Activated CD4-positive, alpha-beta T cell treated with anti-CD3 and anti-CD28 coated beads, Interleukin-2, amount 50 U/mL, for 1 hour (primary cell): ENCODE measurements at places on chromosomes 5 and 9.
A peak's percentile ranks its signal among the peaks of the same experiment; 100 is the strongest.

DNA sequence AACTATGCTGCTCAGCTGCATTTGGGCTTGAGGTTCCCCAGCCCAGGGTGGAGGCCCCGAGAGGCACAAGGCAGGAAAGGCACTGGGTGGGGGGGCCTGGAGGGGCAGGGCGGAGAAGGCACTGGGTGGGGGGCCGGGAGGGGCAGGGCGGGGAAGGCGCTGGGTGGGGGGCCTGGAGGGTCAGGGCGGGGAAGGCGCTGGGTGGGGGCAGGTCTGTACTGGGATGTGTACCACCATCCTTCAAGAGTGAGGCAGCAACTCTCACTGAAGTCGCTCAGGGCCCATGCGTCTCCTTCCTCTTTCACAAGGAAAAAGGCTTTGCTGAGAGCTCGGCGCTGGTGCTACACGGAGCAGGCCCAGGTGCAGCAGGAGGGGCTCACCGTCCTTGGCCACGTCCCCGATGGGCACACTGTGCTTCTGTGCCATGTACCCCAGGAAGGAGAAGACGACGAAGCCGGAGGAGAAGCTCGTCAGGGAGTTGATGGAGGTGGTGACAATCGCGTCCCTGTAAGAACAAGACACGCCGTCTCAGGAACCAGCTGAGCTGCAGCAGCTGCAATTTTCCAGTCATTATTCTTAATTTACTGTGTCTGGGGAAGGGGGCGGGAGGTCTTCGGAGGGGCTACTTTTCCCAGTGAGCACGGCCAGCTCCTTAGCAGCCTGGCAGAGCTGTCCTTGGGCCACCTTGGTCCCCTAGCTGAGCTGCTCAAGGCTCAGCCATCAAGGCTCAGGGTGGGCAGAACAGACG lies 30.8 kb downstream of the SLC6A3 start:
- DNase-seq: no peak

DNA sequence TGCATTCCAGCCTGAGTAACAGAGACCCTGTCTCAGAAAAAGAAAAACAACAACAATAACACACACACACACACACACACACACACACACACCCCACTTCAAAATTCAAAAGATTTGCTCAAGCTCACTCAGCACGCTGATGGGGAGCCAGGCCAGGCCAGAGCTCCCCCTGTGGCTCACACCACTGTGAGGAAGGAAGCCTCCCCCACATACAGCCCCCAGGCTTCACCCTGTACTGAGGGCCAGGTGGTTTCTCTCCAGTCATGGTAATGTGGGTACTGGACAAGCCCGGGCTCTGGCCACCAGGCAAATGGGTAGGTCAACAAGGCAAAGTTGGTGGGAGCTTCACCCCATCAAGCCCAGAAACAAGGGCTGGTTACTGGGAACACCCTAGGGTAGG lies 19.0 kb downstream of the ATOX1 start:
- no peak for DNase-seq

GRCh38 chr5:127810707-127811490 lies 107.7 kb downstream of the CCDC192 start:
- no peak for DNase-seq

- no peak for DNase-seq
Observed at GRCh38 chr9:3879726-3880505, 354.1 kb upstream of the RFX3 start.

GRCh38 chr5:150397146-150397781 lies 15.4 kb downstream of the CD74 start:
- DNase-seq: no peak

DNA sequence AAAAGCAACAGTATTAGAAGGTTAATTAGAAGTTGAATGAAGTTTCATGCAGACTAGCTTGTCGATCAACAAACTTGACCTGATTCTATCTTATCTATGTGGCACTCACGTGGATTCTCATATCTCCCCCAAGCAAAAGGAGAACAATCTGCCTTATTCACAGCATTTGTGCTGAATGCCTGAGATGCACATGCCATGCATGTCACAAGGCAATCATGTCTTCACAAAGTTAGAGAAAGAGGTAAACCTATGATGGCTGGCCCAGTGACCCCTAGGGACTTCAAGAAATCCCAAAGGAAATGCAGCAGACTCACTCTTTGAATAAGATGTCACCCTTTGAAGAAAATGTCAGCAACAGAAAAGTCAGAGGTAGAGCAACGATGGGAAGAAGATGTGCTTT lies 17.6 kb upstream of the SHOC1 start:
- DNase-seq: no peak

- DNase-seq: no peak
Observed at GRCh38 chr5:171524466-171524865, 105.0 kb downstream of the FGF18 start.

GRCh38 chr5:28862860-28863196 lies 1824.4 kb upstream of the CDH9 start:
- no peak for DNase-seq

DNA sequence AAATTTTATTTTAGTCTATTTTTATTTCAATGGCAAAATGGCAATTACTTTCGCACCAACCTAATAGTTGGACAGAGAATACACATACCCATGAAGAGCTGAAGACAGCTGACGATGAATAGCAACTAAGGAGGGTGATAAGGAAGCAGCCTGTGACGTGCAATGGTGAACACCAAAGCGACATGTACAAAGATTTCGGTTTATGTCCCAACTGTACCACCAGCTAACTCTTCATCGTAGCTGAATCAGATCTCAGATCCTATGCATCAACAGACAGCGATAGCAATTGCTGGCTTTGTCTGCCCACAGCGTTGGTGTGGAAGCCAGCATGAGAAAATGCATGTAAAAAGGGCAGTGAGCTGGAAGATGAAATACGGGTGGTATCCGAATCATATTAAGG lies 130.6 kb upstream of the ANKH start:
- no peak for DNase-seq

DNA sequence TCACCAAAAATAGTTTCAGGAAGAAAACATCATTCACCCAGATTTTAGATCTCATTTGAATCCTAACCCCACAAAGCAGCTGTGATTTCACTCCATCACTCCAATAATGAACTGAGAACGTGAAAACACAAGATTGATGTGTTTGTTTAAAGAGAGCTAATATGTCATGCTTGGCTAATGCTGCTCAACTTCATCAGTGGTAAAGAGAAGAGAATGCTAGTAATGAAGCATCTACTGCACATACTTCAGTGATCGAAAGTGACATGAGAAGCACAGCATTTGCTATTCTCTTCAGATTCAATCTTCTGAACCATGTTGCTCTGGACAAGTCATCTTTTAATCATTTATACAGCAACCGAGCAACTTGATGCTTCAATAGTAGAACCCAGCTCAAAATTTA lies 874.7 kb downstream of the EFNA5 start:
- no peak for DNase-seq

GRCh38 chr9:34139477-34140146 lies 13.1 kb upstream of the DCAF12 start:
- DNase-seq: no peak

GRCh38 chr9:13570068-13570974 lies 290.8 kb upstream of the MPDZ start:
- DNase-seq: no peak

- no peak for DNase-seq
Observed at GRCh38 chr9:101197026-101197425, 168.5 kb downstream of the PLPPR1 start.

DNA sequence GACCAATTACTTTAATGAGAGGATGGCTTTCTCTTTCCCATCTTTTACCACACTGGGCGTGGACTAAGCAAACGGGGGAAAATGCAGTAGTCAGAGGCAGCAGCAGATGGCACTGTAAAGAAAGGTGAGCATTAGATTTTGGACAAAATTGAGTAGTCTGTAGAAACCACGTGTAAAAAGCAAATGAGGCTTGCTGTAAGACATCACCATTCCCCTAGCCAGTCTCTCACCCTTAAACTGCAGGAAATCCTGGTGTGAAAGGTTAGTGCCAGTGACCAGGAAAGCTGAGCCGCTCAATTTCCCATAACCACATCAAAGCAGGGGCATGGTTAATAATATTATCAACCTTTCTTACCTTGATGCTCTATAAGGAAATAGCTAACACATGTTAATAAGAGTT lies 31.8 kb downstream of the SPATA31C2 start:
- no peak for DNase-seq

GRCh38 chr5:148682058-148683026 lies 28.0 kb upstream of the HTR4 start:
- no peak for DNase-seq

GRCh38 chr5:142432369-142432863 lies 107.6 kb upstream of the SPRY4 start:
- peak; percentile 23 for DNase-seq

GRCh38 chr5:60997721-60998120 lies 52.7 kb downstream of the NDUFAF2 start:
- DNase-seq: no peak

DNA sequence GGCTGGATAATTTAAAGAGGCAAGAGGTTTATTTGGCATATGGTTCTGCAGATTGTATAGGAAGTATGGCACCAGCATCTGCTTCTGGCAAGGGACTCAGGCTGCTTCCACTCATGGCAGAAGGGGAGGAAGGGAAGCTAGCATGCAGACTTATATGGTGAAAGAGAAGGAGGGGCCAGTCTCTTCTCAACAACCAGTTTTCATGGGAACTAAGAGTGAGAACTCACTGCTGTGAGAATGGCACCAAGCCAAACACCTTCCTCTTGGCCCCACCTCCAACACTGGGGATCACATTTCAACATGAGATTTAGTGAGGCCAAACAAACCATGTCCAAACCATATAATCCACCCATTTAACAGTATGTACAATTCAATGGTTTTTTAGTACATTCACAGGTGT lies 113.3 kb upstream of the SHB start:
- DNase-seq: no peak

DNA sequence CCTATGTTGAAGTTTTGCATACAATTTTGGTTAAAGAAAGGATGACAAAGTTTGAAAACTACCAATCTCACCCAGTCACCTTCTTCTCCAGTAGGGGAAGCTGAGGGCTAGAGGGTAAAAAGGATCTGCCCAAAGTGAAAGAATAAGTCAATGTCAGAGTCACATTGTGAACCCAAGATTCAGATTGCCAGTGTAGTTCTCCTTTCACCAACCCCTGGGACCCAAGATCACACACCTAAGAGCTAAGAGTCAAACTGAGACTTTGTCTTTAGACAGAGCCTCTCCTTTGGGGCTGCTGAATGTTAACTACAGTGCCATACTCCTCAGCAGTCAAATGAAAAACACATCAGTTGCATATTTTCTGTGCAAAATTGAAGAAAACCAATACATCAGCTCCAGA lies 210.6 kb downstream of the ATP10B start:
- DNase-seq: no peak

- no peak for DNase-seq
Observed at GRCh38 chr9:28999057-28999456, 1425.8 kb upstream of the C9orf72 start.

DNA sequence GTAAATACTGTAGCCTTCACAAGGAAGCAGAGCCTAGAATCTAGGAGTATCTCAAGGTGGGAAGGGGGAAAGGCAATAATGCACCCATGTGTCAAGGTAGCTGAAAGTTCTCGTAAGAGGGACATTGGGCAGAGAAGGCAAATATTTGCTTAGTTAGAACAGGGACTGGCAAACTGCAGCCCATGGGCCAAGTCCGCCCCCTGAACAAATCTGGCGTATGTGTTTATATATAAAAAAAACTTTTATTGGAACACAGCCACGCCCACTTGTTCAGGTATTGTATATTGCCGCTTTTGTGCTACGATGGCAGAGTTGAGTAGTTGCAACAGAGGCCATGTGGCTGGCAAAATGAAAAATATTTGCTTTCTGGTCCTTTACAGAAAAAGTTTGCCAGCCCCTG lies 16.1 kb downstream of the KCNN2 start:
- no peak for DNase-seq

DNA sequence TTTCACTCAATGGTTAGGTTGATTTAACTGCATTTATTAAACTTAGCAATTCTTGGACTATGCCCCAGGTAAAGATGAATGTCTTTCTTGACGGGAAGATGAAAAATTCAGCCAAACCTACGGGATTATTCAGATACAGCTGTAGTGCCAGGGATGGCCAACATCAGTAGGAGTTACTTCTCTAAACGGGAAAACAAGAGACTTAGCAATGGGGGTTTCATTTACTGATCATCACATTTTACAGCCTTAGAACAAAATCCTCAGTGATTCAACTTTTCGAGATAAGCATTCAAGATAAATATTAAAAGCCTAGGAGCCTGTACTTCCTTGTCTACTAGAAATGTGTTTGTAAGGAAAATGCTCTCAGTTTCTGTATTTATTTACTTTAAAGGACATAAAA lies 46.1 kb downstream of the S1PR3 start:
- DNase-seq: no peak

GRCh38 chr5:71864730-71865601 lies 145.9 kb downstream of the CARTPT start:
- DNase-seq: no peak

GRCh38 chr9:131799177-131799823 lies 59.4 kb upstream of the RAPGEF1 start:
- DNase-seq: peak; percentile 62

DNA sequence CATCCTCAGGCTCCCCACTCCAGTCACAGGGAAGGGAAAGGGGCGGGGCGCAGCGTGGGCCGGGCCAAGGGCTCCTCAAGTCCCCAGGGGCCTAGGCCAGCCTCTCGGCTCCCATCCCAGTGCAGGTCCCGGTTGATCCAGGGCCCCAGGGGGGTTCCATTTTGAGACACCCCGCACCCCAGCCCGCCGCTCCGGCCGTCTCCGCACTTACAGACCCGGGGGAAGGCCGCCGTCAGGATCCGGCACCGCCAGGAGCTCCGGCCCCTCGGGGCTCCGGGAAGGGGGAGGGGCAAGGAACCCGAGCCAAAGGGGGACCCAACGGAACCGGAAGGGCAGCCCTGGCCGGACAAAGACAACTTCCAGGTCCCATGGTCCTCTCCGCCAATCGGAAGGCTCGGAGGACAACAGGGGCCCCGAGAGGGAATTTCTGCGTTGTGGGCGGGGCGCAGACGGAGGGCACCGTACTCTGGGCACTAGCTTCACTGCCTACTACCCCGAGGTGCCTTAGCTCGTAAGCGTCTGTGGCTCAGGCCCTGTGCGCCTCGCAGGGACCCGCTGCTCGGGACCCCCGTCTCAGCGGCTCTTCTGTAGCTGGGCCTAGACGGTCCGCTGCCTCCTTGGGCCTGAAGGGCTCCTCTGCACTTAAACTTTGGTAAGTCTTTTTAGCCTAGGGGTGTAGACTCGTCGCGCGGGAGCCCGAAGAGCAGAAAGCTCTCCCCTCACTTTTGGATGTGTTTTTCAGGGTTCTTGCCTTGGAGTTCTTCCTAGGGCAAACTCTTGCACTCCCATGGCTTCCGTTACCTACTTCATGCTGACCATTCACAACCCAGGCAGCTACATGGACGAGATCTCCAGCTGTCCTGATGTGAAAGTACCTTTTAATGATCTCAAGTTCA lies at the start of gene ZBTB26:
TSS of gene ZBTB26 (minus strand) at position 287 of the 896 bp plus-strand sequence. CDS start 11,578 bp downstream, outside the sequence.
- peak; percentile 87 for DNase-seq

DNA sequence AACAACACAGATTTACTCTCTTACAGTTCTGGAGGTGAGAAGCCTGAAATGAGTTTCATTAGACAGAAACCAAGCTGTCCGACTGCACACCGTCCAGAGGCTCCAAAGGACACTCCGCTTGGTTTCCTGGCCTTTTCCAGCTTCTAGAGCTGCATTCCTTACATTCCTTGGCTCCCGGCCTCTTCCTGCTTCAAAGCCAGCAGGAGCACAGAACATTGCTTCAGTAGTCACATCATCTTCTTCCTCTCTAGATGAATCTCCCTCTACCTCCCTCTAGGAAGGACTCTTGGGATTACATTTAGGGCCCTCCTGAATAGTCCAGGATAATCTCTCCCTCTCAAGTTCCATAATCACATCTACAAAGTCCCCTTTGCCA lies 213.3 kb downstream of the CDK5RAP2 start:
- DNase-seq: no peak

GRCh38 chr5:7668627-7669026 lies 182.3 kb downstream of the CFAP90 start:
- no peak for DNase-seq
